ENCODE measurements at places on chromosomes 6 and 20. TPM values are rescaled to one million over a fixed set of nuclear protein-coding genes. Genes with fewer than 3 reads are reported as not detected.

The GPX5 gene
- not detected for total RNA-seq

The EPM2A gene
- total RNA-seq = 22.4 TPM

The LY6G6D gene
- not detected for total RNA-seq

The TINAG gene
- not detected for total RNA-seq

The MBOAT1 gene
- 20.1 TPM for total RNA-seq

The KIAA1755 gene
- 16.9 TPM for total RNA-seq

The CHRNA4 gene
- total RNA-seq = 0.15 TPM

The CSTF1 gene
- total RNA-seq = 30.9 TPM

The IP6K3 gene
- 0.43 TPM for total RNA-seq

DNA sequence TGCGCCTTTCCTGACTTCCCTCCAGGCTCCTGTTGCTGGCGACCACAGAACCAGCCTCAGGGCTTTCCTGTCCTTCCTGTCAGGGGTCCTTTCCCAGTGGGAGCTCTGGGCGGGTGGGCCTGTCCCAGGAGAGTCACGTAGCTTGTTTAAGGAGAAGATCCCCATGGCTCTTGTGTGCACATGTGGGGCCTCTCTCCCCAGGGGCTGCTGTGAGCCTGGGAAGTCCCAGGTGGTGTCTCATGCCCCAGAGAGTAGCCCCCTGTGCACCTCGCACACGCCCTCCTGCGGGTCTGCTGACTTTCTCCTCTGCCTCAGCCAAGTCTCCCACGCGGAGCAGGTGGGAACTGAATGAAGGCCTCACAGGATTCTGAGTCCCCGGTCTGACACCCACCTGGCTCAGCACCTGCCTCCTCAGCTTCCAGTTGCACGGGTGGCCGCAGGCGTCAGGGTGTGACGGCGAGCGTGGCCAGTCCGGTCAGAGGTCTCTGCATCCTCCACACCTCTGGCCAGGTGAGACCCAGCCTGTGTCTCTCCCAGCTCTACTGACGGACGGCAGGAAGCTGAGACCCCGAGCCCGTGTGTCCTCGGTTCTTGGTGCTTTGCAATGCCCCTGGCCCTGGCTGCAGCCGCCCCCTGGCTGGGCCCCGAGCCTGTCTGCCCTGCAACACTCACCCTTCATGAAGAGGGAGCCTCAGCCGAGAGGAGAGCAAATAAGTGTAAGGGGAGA lies 5.6 kb upstream of the NKAIN4 start:
- no peaks in the 10 kb centered on the region for H3K27me3 ChIP-seq
- no peak overlapping the region for H3K27ac ChIP-seq
- no peak overlapping the region for H3K4me3 ChIP-seq
- no peaks in the 10 kb centered on the region for H3K36me3 ChIP-seq
- H3K4me1 ChIP-seq = no peaks in the 10 kb centered on the region
- DNase-seq = no peak

DNA sequence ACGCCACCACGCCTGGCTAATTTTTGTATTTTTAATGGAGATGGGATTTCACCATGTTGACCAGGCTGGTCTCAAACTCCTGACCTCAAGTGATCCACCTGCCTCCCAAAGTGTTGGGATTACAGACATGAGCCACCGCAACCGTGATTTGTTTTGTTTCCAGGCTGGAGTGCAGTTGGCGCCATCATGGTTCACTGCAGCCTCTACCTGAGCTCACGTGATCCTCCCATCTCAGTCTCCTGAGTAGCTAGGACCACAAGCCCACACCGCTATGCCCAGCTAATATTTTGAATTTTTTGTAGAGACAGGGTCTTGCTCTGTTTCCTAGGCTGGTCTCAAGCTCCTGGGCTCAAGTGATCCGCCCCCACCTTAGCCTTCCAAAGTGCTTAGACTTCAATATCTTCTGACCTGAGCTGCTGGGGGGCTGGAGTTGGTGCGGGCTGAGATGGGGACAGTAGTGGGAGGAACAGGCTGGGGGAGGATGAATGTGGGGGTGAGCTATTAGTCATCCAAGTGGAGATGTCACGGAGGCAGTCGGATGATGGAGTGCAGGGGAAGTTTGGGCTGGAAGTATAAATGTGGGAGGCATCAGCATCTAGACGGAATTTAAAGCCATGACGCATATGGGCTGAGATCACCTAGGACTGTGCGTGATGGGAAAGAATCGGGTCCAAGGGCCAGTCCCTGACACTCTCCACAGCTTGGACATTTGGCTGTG lies 23.1 kb upstream of the ZMYND8 start:
- DNase-seq = no peak
- H3K4me1 ChIP-seq = peaks cover 4% of the 10 kb centered on the region
- H3K4me3 ChIP-seq = no peak overlapping the region
- H3K36me3 ChIP-seq = no peaks in the 10 kb centered on the region

DNA sequence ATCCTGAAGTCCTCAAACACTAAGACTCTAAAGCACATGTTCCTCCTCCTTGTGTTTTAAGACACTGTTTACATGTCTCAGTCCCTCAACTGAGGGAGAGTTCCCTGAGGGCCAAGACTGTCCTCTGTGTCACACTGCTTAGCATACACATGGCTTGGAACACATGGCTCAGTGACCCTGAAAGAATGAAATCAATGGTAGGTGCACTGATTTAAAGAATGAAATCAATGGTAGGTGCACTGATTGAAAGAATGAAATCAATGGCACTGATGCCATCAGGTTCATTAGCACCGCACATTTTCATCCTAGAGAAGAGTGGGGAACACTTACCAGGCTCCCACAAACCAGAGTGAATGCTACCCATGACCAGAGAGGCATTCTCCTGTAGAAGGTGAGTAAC lies 9.8 kb downstream of the TOMM34 start:
- DNase-seq = no peak
- H3K27me3 ChIP-seq = no peaks in the 10 kb centered on the region
- no peak overlapping the region for H3K27ac ChIP-seq
- H3K4me1 ChIP-seq = no peaks in the 10 kb centered on the region

GRCh38 chr6:148757944-148758480 lies 11.2 kb downstream of the UST start:
- no peaks in the 10 kb centered on the region for H3K27me3 ChIP-seq
- no peak for DNase-seq
- no peak overlapping the region for H3K27ac ChIP-seq
- H3K36me3 ChIP-seq = no peaks in the 10 kb centered on the region
- H3K4me3 ChIP-seq = no peak overlapping the region

DNA sequence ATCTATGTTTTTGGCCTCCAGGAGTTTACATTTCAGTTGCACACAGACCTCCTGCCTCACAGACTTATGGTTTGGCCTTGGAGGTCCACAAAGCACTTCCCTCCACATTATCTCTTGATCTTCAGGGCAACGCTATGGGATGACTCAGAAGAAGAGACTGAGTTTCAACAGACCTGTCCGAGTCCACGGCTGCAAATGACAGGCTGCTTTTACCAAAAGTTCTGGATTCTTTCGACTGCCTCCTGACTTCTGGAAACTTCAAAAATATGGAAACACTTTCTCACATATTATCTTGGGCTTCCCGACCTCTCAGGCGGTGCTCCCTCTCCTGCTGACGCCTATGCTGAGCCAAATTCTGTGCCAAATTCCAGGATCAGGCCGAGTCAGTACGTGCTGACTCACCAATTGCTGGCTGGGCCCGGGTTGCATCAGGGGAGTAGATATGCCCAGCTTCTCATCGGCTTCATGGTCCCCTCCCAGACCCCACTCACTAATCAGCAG lies 190.2 kb downstream of the BMP7 start:
- no peaks in the 10 kb centered on the region for H3K4me1 ChIP-seq
- H3K4me3 ChIP-seq = no peak overlapping the region
- H3K27me3 ChIP-seq = no peaks in the 10 kb centered on the region
- H3K36me3 ChIP-seq = no peaks in the 10 kb centered on the region

- no peak overlapping the region for H3K27ac ChIP-seq
- no peaks in the 10 kb centered on the region for H3K36me3 ChIP-seq
- no peaks in the 10 kb centered on the region for H3K27me3 ChIP-seq
- H3K4me1 ChIP-seq = peaks cover 3% of the 10 kb centered on the region
These were observed 153.7 kb downstream of the FOXC1 start for GRCh38 chr6:1763404-1763803.

- H3K4me3 ChIP-seq = peak within 1 kb of the TSS; percentile 47
- peak; percentile 67 for DNase-seq
- H3K36me3 ChIP-seq = no peaks in the 10 kb centered on the region
- H3K27ac ChIP-seq = peak within 1 kb of the TSS; percentile 35
- H3K4me1 ChIP-seq = no peaks in the 10 kb centered on the region
- H3K27me3 ChIP-seq = no peaks in the 10 kb centered on the region
These were observed at the start of gene GPR63 for GRCh38 chr6:96837081-96837971. GPR63 (minus strand) TSS chr6:96837477; CDS start chr6:96799731, 37,746 bp downstream.

DNA sequence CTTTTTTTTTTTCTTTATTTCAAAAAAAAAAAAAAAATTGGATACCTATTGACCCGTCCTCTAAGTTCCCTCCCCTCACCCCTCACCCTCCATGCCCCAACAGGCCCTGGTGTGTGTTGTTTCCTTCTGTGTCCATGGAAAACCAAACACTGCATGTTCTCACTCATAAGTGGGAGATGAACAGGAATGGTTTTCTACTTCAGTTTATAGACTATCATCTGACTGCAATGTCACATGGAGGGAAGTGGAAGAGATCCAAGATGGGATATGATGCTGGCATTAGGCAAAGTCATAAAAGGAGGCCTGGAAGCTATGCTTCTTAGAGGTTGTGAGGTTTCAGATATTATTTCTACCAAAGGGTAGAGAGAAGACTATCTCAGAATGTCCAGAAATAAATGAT lies 237.5 kb downstream of the MAFB start:
- DNase-seq = no peak
- H3K4me3 ChIP-seq = no peak overlapping the region
- H3K27ac ChIP-seq = no peak overlapping the region
- H3K36me3 ChIP-seq = no peaks in the 10 kb centered on the region
- no peaks in the 10 kb centered on the region for H3K27me3 ChIP-seq

DNA sequence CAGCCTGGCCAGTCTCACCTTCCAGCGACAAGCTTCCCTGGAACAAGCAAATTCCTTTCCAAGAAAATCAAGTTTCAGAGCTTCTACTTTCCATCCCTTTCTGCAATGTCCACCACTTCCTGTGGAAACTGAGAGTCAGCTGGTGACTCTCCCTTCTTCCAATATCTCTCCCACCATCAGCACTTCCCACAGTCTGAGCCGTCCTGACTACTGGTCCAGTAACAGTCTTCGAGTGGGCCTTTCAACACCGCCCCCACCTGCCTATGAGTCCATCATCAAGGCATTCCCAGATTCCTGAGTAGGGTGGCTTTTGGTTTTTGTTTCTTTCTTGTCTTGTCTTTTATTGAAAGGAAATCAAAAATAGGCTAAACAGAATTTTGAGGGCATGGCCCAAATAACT lies 24.3 kb downstream of the MYCT1 start:
- no peaks in the 10 kb centered on the region for H3K36me3 ChIP-seq
- no peaks in the 10 kb centered on the region for H3K4me1 ChIP-seq
- no peak overlapping the region for H3K27ac ChIP-seq
- DNase-seq = no peak
- H3K27me3 ChIP-seq = no peaks in the 10 kb centered on the region

DNA sequence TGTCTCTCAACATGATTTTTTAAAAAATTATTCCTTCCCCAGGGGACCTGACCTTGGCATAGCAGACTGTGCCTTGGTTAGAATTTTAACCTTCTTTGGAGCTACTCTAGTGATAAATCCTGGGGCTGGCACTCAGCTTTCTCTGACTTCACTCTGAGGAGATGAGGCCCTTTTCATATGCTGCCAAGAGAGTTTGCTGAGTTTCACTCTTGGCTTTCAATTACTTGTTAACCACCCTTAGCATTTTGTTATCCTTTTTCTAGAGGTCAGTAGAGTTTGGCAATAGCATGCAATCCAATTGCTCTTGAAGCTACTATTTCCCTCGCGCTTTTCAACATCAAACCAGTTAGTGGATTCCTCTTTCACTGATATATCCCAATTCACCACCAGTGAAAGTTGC lies 920.3 kb downstream of the EYS start:
- H3K27me3 ChIP-seq = no peaks in the 10 kb centered on the region
- H3K4me3 ChIP-seq = no peak overlapping the region
- H3K4me1 ChIP-seq = no peaks in the 10 kb centered on the region
- no peaks in the 10 kb centered on the region for H3K36me3 ChIP-seq
- DNase-seq = no peak

DNA sequence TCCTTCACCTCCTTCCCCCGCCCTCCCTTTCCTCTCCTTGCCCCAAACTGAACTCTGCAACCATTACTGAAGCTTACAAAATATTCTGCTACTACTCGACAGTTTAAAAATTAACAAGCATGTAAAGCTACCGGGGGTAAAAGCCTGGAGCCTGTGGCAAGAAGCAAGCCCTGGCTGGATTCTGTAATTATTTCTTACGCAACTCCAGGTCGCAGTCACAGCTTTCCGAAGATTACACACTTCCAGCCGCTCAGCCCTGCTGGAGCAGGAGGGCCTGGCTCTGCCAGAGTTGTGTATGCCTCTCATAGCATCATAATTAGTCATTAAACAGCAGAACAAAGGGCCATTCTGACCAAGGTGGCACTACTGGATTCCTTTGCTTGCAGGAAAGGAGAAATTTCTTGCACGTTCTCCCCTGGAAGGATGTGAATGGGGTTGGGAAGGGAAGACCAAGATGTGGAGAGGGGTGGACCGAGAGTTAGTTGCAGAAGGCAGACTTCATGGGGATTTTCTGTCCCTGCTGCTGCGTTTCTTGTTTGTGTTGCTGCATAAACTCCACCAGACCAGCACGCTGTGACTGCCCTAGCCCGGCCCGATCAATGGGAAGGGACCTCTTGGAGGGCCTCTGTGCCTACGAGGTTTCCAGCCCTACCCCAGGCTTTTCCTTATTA lies 23.6 kb downstream of the FOXQ1 start:
- H3K4me1 ChIP-seq = no peaks in the 10 kb centered on the region
- H3K4me3 ChIP-seq = no peak overlapping the region
- no peak for DNase-seq

GRCh38 chr6:90319044-90319443 lies 22.4 kb upstream of the BACH2 start:
- no peaks in the 10 kb centered on the region for H3K36me3 ChIP-seq
- H3K4me3 ChIP-seq = no peak overlapping the region
- no peak for DNase-seq
- H3K27ac ChIP-seq = no peak overlapping the region

DNA sequence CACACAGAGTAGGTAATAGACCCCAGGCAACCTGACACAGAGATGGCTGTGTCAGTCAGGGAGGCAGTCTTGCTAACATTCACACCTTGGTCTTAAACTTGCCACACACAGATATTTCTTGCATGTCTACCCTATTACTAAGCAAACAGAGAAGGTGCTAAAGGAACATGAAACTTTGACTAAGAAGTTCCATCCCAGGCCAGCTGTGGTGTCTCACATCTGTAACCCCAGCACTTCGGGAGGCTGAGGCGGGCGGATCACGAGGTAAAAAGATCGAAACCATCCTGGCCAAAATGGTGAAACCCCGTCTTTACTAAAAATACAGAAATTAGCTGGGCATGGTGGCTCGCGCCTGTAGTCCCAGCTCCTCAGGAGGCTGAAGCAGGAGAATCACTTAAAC lies 222.4 kb upstream of the JARID2 start:
- no peak overlapping the region for H3K27ac ChIP-seq
- no peak overlapping the region for H3K4me3 ChIP-seq
- no peaks in the 10 kb centered on the region for H3K36me3 ChIP-seq
- no peaks in the 10 kb centered on the region for H3K27me3 ChIP-seq

- no peaks in the 10 kb centered on the region for H3K4me1 ChIP-seq
- H3K27me3 ChIP-seq = no peaks in the 10 kb centered on the region
- H3K27ac ChIP-seq = no peak overlapping the region
- no peaks in the 10 kb centered on the region for H3K36me3 ChIP-seq
- no peak overlapping the region for H3K4me3 ChIP-seq
- DNase-seq = no peak
These were observed 8.0 kb downstream of the DNPH1 start for GRCh38 chr6:43221046-43221972.
